ENCODE measurements at places on chromosomes 4 and X.

DNA sequence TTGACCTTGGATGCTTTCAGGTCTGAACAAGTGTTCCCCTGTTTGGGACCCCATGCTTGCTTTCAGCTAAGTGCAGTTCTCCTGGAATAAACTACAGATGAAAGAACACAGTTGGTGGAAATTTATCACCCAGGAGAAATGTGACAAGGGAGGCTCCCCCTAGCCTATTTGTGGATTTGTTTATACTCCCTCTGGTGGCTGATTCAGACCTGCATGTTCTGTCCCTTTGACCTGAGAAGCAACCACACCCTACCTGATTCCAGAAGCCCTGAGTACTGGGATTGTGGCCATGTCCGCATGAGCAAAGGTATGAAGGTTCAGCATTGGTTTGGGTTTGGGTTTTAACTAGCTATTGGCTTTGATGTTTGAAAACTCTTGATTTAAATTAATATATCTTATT, 440.9 kb downstream of the MID1IP1 start:
- DNase-seq, result no peak

GRCh38 chr4:109996526-109996925, 83.8 kb downstream of the EGF start:
- no peak for DNase-seq

DNA sequence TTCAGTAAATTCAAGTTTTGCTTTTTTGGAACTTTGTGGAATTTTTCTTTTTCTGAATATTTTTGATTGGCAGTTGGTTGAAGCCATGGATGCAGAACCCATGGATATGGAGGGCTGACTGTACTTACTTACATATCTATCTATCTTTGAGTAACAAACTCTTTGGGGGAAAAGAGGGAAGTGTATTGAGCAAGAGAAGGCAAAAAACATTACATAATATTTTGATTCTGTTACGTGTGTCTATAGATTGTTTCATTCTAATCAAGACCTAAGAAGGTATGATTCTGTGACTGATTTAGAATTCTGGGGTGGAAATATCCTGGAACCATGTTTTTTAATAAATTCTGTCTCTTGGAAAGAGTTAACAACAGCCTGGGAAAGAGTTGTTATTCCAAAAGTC, 31.5 kb downstream of the GRSF1 start:
- no peak for DNase-seq

DNA sequence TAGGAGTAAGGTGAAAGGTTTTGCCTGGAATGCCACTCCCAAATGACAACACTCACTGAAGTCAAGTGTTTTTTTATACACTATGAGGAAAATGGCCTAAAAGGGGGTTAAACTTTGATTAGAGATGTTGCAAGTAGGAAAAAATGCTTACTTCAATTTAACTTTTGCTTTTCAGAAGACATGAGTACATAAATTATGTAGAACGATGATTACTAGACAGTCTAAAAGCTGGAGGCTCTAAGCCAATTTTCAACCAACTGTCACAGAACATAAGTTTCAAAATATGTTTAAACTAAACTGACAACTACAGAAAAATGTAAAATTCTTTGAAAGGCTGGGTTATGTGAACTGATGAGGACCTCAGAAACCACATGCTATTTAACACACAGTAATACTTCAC, 83.4 kb downstream of the SHISA3 start:
- DNase-seq, result no peak

- no peak for DNase-seq
Observed at GRCh38 chr4:141339966-141340365, 119.3 kb downstream of the ZNF330 start.

DNA sequence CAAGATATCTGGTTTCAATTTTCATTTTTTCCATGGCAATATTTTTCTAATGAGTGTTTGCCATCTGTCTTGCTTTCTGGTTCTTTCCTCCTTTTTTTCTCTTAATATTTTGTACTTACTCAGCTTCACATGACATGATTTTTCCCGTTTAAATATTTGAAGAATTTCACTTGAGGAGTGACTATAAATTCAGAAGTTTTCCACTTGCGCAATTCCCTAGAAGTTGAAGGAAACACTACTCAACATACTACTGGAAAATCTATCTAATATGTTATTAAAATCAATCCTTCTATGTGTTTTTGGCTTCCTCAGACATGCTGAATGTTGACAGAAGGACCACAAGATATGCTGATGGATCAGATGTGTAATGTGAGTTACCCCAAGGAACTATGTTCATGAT, 36.8 kb upstream of the BANK1 start:
- DNase-seq, result no peak

DNA sequence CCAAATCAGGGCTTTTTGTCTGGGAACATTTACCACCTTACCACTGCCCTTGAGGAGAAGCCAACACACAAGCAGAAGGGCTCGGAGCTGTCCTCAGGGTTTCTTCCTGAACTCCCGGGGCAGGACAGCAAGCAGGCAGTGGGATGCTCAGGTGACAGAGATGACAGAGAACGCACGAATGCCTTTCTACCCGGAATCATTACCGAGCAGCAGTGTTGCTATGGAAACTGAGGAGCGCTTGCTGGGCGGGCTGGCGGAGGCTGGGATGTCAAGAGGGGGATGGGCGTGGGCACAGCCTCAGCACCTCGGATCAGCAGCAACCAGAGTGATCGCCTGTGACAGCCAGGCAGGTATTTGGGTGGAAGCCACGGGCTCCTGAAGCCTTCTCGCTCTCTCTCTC, 17.8 kb downstream of the SSR4 start:
- DNase-seq, result no peak

GRCh38 chrX:132395026-132395425, 93.8 kb downstream of the MBNL3 start:
- no peak for DNase-seq

GRCh38 chr4:16070203-16070602, 13.6 kb downstream of the PROM1 start:
- no peak for DNase-seq

DNA sequence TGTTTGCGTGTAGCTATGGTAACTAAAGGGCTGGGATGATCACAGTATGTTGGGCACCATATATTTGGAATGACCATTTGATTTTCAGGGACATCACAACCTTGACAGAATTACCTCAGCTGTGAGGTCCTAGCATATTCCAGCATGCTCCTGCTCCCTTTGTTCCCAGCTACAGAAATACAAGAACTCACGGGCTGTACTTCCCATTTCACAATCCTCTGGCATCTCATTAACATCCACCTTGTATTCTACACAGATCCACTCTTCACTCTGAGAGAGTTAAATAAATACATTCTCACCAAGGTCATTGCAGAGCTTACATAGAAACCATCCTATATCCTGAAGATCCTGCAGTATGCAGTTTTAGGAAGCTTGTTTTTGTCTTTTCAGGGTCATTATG, 169.7 kb downstream of the FRMPD4 start:
- DNase-seq, result no peak

Measured in bone marrow (tissue), 2 donors.